ENCODE measurements at places on chromosomes 5 and 9. TPM values are rescaled to one million over a fixed set of nuclear protein-coding genes. Genes with fewer than 3 reads are reported as not detected.

GRCh38 chr5:55141945-55142690 is 17.9 kb upstream of the GPX8 start:
- ATAC-seq: no peak

STK32A gene
- total RNA-seq: 3.9 TPM

- ATAC-seq: no peak
Observed at GRCh38 chr5:129345213-129345924, 114.7 kb upstream of the ADAMTS19 start.

PCDHAC2 gene
- 2.1 TPM for total RNA-seq

PCDHGA4 gene
- total RNA-seq: 1.9 TPM

DNA sequence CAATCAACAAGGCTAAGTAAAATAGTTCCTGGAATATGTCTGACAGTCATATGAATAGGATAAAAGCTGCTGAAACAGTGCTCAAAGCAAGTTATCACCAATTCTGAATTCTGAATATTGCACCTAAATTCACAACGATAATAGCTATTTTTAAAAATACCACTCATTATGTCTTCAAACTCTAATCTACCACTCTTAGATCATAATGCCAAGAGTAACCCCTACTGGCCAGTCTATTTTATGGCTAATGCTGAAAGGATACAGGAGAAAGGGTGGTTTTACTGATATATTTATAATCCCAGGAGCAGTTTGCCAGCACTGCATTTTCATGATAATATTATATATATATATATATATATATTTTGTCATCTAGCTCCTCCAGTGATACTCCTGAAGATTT is 232.8 kb downstream of the PDE4D start:
- ATAC-seq: peak; percentile 67

DDX41 gene
- 158 TPM for total RNA-seq

DNA sequence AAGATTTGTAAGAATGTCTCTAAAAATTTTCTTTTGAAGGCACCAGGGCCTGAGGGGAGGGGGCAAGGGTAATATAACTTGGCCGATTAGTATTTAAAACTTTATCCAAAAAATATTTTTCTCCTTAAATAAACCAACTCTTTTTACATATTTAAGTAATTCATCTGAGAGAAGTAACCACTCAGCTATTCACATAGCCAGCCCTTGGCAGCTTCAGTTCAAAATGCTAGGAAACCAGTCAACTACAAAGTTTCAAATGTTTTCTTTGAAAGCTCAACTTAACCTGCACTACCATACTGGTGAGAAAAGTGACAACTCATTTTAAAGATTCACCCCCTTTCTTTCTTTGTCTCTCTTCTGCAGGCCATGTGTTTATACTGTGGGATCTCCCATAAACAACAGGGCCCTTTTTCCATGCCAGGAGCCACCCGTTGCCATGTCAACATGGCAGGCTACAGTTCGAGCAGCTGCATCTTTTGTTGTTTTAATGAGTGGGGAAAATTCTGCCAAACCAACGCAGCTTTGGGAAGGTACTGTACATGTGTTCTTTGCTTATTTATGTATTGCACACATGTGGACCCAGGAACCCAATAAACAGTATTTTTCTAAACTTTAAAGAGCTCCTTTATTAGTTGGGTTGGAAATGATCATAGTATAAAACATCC is 46.3 kb downstream of the AOPEP start:
- peak; percentile 80 for ATAC-seq

GRCh38 chr9:98550206-98550820 is 158.4 kb downstream of the GABBR2 start:
- no peak for ATAC-seq

PLCXD3 gene
- 1.6 TPM for total RNA-seq

GRCh38 chr5:63820577-63820976 is 141.7 kb downstream of the HTR1A start:
- no peak for ATAC-seq

IPO11 gene
- total RNA-seq: 36.7 TPM
